ENCODE measurements at places on chromosomes 3 and 15.

DNA sequence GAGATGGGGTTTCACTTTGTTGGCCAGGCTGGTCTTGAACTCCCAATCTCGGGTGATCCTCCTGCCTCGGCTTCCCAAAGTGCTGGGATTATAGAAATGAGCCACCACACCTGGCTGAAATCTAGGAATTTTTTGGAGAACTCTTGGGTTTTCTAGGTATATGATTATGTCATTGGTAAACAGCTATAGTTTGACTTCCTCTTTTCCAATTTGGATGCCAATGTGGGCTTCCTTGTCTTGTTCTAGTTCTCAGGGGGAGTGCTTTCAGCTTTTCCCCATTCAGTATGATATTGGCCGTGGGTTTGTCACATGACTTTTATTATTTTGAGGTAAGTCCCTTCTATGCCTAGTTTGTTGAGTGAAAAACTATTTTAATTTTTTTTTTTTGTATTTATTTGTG is 17.9 kb downstream of the KCNMB3 start:
- DNase-seq: no peak

GRCh38 chr15:58221591-58222241 is 83.5 kb downstream of the AQP9 start:
- DNase-seq: no peak

- no peak for DNase-seq
Observed at GRCh38 chr3:59246719-59247401, 197.0 kb upstream of the CFAP20DC start.

DNA sequence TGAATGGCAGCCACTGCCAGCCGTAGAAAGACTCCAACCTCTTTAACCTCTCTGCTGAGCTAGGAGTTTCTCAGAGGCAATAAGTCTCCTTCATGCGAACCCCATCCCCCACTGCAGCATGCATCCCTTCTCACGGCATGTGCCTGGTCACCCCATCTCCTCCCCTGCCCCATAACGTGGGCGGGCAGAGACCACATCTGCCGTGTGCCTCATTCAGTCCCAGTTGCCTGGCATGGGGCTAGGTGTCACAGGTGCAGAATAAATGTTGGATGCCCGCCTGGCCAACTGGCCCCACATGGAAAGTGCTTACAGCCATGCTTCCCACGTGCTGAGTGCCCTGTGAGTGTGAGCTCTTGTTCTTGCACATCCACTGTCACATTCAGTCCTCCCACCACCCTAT is 43.5 kb upstream of the NTRK3 start:
- no peak for DNase-seq

Data from activated CD4-positive, CD25-positive, alpha-beta regulatory T cell (primary cell).